A549 treated with CpdA at 1 μM for 4 hours (cell line): ENCODE measurements at places on chromosomes 4 and X. TPM values are rescaled to one million over a fixed set of nuclear protein-coding genes. Genes with fewer than 3 reads are reported as not detected.

TBX22 gene
- total RNA-seq = not detected in 5 replicates

RS1 gene
- total RNA-seq = not detected in 5 replicates

SASH3 gene
- not detected in 5 replicates for total RNA-seq

TASL gene
- total RNA-seq = not detected in 5 replicates

FAM200B gene
- 31.4 to 37.4 TPM (median 32.3 TPM) in 5 replicates for total RNA-seq

RPS6KA6 gene
- total RNA-seq = 4.3 to 7.4 TPM (median 5.9 TPM) in 5 replicates

ODAPH gene
- total RNA-seq = 0.15 TPM in 1 of 5 replicates, not detected in the others

TLL1 gene
- 0.05 to 0.40 TPM (median 0.09 TPM) in 5 replicates for total RNA-seq

LDOC1 gene
- total RNA-seq = 80.8 to 105 TPM (median 102 TPM) in 5 replicates

ENPEP gene
- total RNA-seq = 0.09 to 0.21 TPM (median 0.12 TPM) in 5 replicates

PTCHD1 gene
- not detected in 5 replicates for total RNA-seq

FGFBP2 gene
- total RNA-seq = not detected in 5 replicates

NSG1 gene
- 0.60 to 0.98 TPM (median 0.90 TPM) in 5 replicates for total RNA-seq

RNF212 gene
- 1.2 to 3.6 TPM (median 2.5 TPM) in 5 replicates for total RNA-seq

CT45A1 gene
- 0.11 TPM in 1 of 5 replicates, not detected in the others for total RNA-seq

ASMT gene
- total RNA-seq = 0.16 to 0.74 TPM (median 0.18 TPM) in 3 of 5 replicates, not detected in the others

TAF1 gene
- 13.5 to 22.2 TPM (median 16.1 TPM) in 5 replicates for total RNA-seq

MAGEE2 gene
- total RNA-seq = not detected in 5 replicates

LPAR4 gene
- not detected in 5 replicates for total RNA-seq
